ENCODE measurements at places on chromosomes 4 and X.
A peak's percentile ranks its signal among the peaks of the same experiment; 100 is the strongest.

DNA sequence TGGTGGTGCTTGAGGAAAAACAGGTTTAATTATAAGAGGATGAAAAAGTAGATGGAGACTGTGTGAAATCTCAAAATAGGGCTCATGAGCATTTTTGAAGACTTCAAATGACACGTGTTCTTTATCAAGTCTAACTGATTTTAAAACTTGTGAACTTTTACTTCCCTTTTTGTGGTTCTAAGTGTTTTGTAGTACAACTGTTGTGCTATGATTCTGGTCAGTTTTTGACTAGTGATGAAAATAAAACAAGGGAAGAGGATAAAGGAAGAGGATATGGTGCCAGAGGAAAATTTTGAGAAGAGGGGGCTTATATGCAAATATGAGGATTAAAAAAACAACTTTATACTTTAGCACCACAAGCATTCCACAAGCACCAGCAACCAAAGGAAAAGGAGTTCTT is 644.0 kb downstream of the RPA4 start:
- DNase-seq, result no peak

DNA sequence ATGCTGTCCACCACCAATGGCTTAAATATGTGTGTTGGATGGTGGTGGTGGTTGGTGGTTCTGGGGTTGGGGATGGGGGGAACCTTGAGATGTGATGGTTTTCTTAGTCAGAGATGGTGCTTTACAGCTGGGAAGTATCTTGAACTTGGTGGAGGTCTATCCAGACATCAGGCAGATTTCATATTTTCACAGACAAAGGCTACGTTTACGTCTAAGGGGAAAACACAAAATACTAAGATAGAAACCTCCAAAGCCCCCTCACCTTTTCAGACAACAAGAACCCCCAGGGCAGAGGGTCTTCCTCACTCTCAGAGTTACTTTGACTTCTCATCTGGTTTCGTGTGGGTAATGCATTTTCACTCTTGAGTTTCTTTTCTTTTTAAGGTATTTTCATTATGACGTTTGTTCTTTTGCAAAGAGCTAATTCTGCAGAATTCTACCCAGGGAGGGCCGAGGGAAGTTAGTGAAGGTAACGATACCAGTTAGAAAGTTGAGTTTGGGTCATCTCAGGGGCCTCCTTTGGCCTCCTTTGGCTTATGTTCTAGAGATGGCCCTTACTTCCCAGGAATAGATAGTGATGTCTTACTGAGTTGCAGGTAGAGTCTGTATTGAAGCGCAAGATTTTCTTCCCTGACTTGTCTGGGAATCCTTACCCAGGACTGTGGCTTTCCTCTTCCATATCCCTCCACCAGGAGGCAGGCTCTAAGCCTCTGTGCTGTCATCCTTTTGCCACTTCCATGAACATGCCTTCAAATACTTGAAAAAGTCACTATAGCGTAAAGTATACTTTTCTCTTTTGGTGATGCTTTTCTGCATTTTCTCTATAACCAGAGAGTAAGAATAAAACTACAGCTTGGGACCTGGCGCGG is 31.9 kb downstream of the RHOH start:
- no peak for DNase-seq

DNA sequence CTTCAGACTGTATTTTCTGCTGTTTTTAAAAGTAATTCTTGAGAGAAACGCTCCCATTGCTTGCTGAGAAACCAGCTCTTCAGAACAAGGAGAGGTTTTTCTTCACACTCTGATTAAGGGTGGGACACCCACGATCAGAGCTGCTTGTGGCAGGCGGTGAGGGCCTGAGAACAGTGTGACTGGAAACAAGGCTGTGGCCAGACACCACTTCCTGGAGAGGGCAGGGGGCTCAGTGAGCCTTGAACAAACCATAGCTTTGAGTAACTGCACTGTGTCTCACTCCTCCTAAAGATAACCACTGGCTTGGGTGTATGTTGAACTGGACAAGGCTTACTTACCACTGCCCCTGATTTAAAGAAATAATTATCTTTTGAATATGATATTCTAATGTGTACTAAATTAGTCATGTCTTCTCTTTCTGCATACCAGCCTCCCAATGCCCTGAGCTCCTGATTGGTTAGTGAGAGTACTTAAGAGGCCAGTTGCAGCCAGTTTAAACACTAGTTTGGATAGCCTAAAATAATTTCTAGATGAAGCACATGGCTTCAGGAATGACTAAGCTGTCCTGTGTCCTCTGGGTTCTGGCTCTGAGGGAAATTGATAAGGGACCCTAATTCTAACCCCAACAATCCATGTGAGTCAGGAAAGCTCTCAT is 3.7 kb upstream of the GPR82 start:
- DNase-seq, result peak; percentile 83

DNA sequence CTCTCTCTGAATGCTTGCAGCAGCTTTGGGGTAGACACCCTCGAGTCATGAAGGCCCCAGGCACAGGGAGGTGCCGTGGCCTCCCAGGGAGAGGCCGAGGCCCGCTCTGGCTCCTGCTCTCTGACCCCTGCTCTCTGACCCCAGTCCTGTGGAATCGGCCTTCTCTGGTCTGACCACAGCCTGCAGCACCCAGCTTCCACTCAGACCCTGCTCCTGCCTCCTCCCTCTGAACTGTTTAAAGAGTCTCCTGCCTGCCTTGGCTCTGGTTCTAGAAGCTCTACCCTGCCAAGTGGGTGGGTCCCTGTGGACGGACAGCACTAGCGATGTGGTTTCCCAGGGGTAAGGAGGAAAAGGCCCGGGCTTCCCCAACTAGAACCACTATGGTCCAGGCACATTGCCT is 78.2 kb upstream of the TMEM150C start:
- no peak for DNase-seq

- DNase-seq, result no peak
Observed at GRCh38 chrX:6959006-6959405, 188.5 kb upstream of the STS start.

- no peak for DNase-seq
Observed at GRCh38 chr4:120509222-120509621, 413.3 kb downstream of the PRDM5 start.

DNA sequence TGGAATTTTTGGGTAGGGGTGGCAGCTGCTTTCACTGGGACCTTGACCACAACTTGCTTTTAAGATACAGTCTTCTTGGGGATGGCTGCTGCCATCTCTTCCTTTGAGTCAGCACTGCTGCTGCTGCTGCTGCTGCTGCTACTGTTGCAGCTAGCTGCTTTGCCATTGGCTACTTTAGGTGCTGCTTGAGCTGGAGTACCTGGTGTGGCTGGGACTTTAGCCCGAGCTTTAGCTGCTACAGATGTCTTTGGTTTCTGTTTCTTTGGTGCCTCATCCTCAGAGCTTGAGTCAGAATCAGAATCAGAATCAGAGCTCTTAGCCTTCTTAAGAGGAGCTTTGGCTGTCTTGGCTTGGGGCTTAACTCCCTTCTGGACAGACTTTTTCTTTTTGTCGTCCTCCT is 52.2 kb downstream of the FAM9B start:
- DNase-seq, result peak; percentile 91

GRCh38 chr4:20381005-20381404 is 129.3 kb downstream of the SLIT2 start:
- DNase-seq, result no peak

GRCh38 chr4:21067351-21067750 is 367.1 kb downstream of the PACRGL start:
- no peak for DNase-seq

DNA sequence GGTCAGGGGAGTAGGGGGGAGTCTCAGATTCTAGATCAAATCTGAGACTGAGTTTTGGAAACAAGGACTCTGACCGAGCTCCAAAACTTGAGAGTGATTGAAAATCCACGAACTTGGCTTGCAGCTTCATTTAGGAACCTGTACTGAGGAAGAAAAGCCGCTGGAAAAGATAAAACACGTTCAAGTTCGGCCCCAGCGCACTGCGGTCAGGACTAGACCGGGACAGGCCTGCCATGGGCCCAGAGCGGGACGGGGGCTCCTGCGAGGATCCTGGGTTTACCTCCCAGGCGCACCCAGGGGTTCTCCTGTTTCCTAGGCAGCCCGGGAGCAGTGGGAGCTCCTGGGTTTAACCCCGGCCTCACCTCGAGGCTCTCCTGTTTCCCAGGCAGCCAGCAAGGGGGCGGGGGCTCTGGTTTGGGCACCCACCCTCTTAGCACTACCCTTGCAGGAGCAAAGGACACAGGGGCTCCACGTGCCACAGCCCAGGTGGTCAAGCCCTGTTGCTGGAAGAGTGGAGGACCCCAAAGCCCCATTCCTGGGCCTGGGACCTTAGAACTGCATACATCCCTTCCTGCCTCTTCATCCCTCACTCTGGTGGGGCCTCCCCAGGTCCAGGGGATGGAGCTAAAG is 74.5 kb downstream of the ABLIM2 start:
- DNase-seq, result no peak

- no peak for DNase-seq
Observed at GRCh38 chrX:69430785-69431184, 73.3 kb upstream of the NALF2 start.

DNA sequence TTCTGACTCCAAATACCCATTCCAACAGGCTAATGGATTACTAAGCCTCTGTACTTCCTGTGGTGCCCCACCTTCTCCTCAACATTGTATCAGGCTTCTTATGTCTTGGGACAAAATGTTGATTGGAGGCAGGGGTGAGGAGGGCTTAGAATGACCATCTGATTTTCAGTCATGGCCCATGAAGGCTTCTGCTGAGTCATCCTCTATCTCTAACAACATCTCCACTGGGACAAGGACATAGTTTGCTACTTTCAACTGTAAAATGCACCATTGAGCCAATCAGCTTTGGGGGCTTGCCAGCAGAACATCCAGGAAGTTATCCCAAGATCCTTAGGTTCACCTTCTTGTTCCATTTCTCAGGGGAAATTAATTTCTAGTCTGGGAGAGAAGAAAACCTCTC is 29.5 kb downstream of the MAGEB17 start:
- no peak for DNase-seq

DNA sequence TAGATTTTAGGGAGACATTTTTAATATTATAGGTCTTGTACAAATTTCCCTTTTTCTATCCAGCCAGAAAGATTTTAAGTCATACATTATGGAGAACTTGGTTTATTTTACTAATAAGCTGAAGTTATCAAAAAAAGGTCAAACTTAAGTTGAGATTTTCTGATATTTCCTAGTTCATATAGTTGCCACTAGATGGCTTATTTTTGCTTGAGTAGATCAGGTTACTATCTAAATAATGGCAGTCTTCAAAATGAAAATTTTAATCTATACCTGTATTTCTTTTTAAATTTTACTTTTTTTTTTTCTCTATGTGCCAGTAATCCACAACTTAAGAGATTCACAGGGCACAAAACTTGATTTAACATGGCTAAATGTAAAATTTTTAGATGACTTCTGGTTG is 52.3 kb downstream of the USP9X start:
- DNase-seq, result no peak

DNA sequence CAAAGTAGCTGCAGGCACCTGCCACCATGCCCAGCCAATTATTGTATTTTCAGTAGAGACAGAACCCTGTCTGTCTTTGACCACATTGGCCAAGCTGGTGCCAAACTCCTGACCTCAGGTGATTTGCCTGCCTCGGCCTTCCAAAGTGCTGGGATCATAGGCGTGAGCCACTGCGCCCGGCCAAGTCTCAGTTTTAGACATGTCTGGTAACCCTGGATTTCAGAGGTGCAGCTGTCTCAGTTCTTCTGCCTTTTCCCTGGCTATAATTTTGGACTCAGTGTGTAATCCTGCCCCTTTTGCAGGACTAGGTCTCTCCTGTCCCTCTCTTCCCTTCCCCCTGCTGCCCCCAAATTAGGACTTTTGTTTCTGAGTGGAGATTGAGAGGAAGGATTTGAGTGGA is 46.6 kb downstream of the FAM193A start:
- DNase-seq, result no peak

GRCh38 chr4:25524663-25525062 is 131.0 kb upstream of the SLC34A2 start:
- no peak for DNase-seq

DNA sequence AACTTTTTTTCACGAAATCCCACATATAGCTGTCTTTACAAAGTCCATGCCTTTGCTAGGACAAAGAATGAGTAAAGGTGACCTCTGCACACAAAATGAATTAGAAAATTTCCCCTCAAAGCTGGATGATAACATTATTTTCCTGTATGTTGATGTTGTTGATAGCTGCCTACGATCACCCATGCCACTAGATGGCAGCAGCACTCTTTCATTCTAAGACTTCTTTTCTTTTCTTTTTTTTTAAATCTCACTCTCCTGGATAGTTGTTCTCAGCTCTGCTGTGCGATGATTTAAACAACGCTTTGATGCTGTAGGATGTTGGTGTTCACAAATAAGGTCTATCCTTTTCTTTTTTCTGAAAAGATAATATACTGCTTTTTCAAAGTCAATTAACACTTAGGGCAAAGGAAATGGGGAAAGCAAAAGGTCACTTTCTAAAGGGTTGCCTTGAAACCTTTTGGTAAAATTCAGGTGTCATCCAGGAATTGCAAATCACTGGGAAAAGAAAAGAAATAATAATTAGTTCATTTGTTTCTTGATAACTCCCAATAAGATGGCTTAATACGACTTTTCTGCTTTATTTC is 266.8 kb downstream of the C4orf33 start:
- peak; percentile 8 for DNase-seq

- DNase-seq, result no peak
Observed at GRCh38 chr4:56183344-56183959, 203.8 kb downstream of the AASDH start.

GRCh38 chr4:11297201-11297600 is 131.5 kb downstream of the HS3ST1 start:
- no peak for DNase-seq

DNA sequence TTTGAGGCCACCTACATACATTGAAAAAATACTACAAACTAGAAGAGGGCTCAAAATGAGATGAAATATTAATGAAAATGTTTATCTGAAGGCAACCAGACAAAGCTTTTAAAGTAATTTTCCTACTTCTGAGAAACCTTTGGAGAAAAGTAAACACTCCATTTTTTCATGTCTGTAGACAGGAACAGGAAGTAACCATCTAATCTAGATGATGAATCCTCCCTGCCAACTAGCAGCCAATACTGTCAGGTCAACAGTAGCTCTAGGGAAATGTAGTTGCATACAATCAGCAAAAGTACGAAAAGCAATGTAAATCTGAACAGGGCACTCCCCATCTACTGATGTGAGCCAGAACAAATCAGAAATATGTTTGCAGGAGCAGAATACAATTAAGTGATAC is 49.0 kb downstream of the AMMECR1 start:
- DNase-seq, result no peak

GRCh38 chr4:82638479-82638878 is 76.7 kb upstream of the TMEM150C start:
- no peak for DNase-seq

DNA sequence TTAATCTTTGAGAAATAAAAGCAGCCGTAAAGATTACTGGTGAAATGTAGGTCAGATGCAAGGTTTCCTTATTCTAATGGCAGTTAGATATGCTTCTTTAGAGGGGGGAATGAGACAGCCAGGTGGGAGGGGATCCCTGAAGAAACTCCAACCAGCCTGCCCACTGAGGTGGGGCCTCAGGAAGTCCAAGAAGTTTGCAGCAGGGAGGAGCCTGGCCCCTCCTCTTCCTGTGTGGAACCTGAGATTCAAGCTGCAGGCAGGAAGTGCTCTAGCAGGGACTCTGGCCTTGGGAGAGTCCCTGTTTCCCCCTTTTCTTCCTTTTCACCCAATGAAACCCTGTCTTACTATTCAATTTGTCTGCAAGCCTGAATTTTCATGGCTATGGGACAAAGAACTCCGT is 101.4 kb upstream of the SLITRK2 start:
- no peak for DNase-seq

- DNase-seq, result no peak
Observed at GRCh38 chr4:57426779-57427395, 316.7 kb upstream of the IGFBP7 start.

- no peak for DNase-seq
Observed at GRCh38 chr4:147447786-147448185, 33.1 kb upstream of the EDNRA start.
